Peyer's patch (tissue), 4 donors: ENCODE measurements at places on chromosomes 1 and 21.
A peak's percentile ranks its signal among the peaks of the same experiment; 100 is the strongest.

- no peak for DNase-seq
These were observed 22.3 kb downstream of the RGS13 start for GRCh38 chr1:192658255-192658654.

GRCh38 chr21:42626171-42626570 lies 27.2 kb upstream of the PDE9A start:
- DNase-seq: peak; percentile 19

DNA sequence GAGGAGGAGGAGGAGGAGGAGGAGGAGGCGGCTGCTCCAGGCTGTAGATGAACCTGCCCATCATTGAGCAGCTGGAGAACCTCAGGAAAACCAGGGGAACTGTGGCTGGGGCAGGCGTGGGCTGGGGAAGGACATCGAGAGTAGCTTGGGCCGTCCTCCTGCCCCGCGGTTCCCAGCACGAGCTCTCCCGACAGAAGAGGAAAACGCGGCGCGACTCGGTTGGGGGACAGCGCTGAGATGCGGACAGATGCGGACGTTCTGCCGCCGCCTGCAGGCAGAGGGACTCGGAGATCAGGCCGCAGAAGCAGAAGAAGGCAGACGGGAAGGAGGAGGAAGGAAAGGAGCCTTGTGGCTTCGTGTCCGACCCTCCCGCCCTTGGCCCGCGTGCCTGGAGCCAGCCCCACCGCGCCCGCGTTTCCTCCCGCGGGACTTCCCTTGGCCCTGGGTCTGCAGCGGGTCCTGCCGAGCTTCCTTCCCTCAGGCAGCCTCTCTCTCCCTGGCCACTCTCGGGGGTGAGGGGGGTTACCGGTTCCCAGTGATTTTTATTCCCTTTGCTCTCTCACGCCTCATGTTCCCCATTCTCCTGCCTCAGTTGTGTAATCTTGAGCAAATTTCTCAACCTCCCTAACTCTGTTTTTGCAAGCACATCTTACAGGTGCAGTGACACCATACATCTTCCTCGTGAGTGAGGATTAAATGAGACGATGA lies 1.7 kb upstream of the TNFRSF9 start:
- peak; percentile 53 for DNase-seq

DNA sequence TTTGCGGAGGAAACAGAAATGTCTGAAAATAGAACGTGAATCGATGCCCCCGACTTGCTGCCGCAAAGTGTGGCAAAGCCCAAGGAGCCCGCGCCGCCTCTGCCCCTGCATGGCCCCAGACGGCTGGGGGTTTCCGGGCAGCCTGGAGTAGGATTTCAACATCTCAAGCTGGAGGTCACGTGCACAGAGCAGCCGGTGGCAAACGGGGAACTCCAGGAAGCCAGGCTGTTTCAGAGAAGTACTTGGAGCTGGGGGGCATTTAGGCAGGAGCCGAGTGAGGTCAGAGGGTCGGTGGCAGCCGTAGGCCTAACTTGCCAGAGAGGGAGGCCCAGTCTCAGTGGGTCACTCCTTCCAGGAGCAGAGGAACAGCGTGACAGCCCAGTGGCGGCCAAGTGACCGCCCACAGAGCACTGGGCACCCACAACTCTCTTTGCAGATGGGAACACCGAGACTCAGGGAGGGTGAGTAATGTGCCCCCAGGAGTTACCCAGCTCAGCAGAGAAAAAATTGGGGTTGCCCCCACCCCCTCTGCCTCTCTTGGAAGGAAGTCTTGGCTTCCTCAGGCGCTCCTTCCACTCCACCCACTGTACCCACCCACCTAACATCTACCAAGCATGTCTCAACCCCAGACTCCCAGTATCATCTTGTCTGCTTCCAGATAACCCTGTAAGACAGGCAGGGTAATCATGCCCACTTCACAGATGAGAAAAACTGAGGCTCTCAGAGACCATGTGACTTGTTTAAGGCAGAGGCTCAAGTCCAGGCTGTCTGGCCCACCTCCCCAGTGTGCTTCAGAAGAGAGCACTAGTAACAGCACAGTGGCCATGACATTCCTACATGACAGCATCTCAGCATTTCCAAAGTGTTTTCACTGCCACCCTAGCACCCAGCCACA lies 179.4 kb downstream of the HIVEP3 start:
- DNase-seq: peak; percentile 87

DNA sequence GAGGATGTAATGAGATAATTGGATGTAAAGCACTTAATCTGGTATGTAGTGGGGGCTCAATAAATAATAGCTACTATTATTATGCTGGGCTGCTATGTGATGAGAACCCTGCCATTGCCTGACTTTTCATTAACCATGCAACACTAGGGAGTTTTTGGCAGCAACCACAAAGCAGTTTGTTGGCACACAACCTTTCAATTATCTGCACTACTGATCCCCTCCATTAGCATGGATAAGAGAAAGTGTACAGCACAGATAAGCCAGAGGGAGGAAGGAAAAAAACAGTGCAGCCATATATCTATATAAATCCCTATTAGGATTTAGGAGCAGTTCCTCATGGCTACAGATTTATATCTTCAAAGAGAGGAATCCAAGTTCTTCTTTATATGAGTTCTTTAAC lies 498.5 kb downstream of the NUF2 start:
- no peak for DNase-seq

DNA sequence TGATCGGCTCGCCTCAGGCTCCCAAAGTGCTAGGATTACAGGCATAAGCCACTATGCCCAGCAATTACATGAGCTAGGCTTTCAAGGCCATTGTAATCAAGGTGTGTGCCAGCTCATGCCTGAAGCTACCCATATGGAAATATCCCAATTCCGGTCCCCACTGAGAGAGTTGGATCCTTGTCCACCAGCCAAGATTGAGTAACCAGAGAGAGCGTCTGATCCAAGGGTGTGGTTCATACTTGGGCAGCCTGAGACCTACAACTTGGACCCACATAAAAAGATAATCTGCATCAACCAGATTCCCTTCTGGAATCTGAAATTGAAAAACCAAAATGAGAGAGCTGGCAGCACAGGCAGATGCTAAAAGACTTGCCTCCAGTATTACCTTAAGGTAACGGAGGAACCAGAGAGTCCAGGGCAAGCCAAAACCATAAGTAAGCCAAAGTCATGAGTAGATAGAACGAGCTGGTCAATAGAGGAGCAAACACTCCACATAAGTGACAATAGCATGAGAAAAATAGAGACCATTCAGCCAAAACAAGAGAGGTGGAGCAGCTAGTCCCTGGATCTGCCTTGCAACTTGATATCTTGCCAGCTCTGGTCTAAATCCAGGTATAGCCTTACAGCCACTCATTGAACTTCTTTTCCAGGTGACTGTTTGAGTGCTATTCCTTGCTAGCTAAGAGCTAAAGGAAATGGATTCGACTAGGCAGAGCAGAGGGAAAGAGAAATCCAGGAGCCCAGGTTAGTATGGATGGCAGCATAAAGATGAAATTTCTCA lies 63.8 kb upstream of the ATP1A1 start:
- DNase-seq: no peak

DNA sequence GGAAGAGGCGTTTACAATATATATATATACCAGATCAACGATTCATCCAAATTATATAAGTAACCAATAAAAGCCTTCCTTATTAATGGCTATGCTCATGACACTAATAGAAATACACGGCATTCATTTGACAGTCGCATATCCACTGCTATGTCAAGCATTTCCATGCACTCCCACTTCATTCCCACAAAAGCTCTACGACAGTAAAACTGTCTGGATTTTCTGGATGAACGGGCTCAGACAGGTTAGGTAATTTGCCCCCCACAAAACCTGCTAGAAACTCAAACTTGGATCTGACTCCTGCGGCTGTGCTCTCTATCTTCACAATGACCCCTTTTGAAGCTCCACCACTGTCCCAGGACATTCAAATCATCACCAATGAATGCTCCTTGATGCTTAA lies 11.4 kb downstream of the DNAJC11 start:
- no peak for DNase-seq

DNA sequence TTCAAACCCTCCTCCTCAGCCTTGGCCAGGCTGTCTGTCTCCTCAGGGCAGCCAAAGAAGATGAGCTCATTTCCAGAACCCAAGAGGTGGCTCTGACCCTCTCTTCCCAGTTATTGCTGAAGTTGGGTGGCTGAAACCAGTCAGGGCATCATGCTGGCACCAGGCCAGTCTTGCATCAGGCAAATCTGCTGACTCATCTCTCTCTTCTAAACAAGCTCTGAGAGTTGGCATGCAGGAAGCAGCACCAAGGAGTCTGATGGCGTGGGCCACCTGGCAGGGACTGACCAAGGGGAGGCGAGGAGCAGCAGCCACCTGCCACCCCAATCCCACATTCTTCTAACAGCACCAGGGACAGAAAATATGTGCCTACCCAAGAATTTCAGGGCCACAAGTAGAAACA lies 104.8 kb upstream of the ATP1A1 start:
- peak; percentile 84 for DNase-seq

GRCh38 chr1:177948336-177948972 lies 21.4 kb downstream of the SEC16B start:
- DNase-seq: no peak

GRCh38 chr1:206891412-206891811 lies 5.8 kb upstream of the IL24 start:
- DNase-seq: no peak
